ENCODE measurements at places on chromosomes 4 and X. TPM values are rescaled to one million over a fixed set of nuclear protein-coding genes. Genes with fewer than 3 reads are reported as not detected.

GRCh38 chr4:128141866-128142265 is 80.8 kb downstream of the LARP1B start:
- DNase-seq = no peak

The ARHGEF9 gene
- polyA plus RNA-seq = 37.8 TPM

GRCh38 chr4:4880492-4880891 is 21.0 kb downstream of the MSX1 start:
- DNase-seq = no peak

The NWD2 gene
- polyA plus RNA-seq = 0.11 TPM

The NDP gene
- polyA plus RNA-seq = 2.9 TPM

The ARHGAP36 gene
- 0.12 TPM for polyA plus RNA-seq

- no peak for DNase-seq
Measured at GRCh38 chrX:47831788-47832187, 4.9 kb upstream of the ZNF81 start.

GRCh38 chr4:105471566-105472176 is 2.2 kb downstream of the PPA2 start:
- DNase-seq = peak; percentile 71

- DNase-seq = no peak
Measured at GRCh38 chrX:9267415-9267814, 197.4 kb upstream of the TBL1X start.

DNA sequence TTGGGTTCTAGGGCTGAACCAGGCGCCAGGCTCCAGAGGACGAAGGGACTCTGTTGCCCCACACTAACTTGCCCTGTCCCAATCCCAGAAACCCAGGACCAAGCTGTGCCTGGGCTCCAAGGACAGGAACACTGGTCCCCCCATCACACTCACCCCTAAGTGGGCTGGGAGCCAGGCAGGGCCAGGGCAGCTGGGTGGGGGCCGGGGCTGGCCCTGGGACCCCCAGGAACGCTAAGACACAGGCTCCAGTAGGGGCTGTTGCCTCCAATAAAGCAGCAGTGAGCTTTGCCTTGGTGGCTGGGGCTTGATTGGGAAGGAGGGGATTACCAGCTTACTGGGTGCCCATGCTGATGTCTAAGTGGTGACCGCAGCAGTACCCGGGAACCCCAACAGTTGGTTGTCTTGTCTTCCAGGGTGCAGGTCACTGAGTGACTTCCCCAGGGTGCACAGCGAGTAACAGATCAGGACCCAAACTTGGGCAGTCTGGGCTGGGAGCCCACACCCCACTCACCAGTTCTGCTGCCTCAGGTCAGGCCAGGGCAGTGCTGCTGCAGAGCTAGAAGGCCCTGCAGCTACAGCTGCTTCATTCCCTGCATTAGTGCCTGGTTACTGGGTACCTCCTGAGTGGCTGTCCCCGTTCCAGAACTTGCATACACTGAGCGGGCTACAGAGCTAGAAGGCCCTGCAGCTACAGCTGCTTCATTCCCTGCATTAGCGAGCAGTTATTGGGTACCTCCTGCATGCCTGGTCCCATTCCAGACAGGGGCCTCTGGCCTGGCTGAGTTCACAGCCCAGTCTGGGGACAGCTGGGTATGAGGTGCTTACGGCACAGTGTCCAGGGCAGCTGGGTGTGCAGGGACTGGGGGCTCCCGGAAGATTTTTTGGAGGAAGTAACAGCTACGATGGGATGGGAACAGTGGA is 9.4 kb upstream of the ADD1 start:
- DNase-seq = no peak

The DSPP gene
- polyA plus RNA-seq = 0.03 TPM

The ABCE1 gene
- polyA plus RNA-seq = 82.5 TPM

The F9 gene
- not detected for polyA plus RNA-seq

- DNase-seq = no peak
Measured at GRCh38 chr4:17616283-17616682, 1.8 kb downstream of the MED28 start.

- no peak for DNase-seq
Measured at GRCh38 chrX:30610026-30610425, 32.5 kb upstream of the TASL start.

GRCh38 chr4:93143902-93144301 is 684.7 kb upstream of the ATOH1 start:
- no peak for DNase-seq

DNA sequence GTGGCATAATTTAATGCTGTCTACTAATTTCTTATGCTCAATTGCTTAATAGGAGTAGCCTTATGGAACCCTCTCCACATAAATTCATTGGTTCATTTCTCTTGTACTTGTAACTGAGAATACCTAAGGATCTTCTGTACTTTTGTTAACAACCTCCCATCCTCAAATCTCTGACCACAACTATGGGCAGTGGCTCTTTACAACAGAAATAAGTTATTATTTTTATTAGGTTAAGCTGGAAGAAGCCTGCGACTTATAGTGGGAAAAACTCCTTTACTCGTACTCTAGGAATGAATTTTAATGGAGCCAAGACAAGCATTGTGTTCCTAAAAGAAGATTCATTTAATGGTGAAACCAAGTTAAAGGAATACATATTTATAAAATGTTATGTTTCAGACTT is 337.1 kb upstream of the CTSO start:
- DNase-seq = no peak

DNA sequence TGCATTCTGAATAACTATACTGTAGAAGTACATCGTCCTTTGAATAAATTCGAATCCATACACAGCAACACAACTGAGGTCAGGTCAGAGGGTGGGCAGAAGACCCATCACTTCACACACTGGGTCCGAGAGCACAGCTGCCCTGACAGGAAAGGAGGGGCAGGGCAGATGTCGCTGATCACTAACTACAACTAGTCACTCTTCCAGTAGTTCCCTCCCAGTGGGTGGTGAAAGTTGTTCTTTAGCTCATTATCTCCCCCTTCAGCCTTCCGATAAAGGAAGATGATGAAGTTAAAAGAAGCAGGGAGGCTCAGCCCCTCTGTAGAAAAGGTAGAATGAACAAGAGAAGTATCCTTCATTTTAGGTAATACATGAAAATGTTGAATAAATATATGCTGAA is 278.9 kb downstream of the INPP4B start:
- DNase-seq = no peak

DNA sequence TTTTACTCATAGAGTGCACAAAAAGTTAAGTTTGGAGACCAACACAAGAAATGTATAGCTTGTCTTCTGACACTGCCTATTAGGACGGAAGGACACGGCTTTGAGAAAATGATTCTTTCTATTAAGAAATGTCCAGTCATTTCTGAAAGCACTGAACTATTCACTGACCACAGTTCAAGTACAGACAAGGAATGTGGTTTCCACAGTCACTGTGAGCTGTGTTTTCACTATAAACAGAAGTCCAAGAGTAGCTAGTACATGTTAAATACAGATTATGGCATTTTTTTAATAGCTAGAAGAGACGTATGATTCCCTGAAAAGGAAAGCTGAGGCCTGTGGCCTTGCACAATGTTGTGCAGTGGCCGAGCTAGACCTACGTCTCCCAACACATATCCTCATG is 115.1 kb upstream of the GPM6A start:
- no peak for DNase-seq

DNA sequence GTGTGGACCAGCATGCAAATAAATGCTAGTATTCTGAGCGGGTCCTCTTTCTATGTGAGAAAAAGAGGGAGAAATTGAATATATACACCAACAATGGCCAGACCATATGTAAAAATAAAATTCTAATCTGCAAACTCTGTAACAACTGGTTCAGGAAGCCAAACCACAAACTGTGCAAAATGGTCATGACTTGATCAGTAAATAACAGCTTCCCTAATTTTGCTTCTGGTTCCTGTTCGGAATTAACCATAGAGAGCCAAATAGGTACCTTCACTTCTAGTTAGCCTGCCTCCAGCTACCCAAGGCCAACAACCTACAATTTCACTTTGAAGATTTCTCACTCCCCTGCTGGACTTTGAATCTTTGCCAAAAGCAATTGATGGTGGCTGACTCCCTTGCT is 1313.2 kb downstream of the ADGRL3 start:
- no peak for DNase-seq

DNA sequence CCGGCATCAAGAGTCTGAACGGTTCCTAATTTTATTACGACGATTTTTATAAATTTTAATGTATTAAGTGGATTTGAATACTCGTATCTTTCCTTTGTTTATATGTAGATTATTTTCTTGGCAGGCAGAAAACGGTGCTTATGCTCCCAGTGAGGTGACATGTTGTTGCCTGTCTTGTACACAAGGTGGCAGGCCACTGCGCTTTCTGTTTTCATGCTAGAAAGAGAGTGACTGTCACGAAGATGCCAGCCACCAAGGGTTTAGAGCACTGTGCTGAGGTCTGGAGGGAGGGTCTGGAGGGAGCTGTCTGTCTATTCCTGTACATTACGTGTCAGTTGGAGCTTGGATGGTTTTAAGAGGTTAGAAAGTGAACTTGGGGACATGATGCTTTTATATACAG is 87.7 kb downstream of the SHROOM2 start:
- no peak for DNase-seq

DNA sequence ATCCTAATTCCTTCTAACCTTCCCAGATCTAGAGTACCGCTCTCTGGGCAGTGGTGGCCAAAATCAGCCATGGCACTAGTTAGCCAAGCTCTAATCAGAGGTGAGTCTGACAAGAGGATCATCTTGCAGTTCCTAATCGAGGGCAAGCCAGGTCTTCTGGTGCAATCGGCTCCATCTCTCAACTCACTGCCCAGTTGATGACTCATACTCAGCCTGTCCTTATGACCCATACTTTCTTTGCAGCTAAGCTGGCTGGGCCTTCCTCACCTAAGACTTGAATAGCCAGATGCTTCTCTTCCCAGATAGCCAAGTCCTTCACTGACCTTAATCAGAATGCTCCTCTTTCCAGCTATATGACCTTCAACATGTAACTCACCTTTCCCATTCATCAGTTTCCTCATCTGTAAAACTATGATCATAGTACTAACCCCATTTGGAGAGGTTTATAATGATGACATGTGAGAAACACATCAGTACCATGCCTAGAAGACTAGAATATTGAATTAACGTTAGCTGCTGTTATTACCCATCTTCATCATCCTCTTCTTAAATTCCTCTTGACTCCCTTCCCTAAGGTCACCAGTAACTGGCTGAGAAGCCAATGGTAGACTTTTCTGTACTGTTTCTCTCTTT is 57.1 kb downstream of the RELL1 start:
- no peak for DNase-seq

GRCh38 chrX:109714340-109714958 is 18.6 kb downstream of the ACSL4 start:
- DNase-seq = no peak

- DNase-seq = no peak
Measured at GRCh38 chr4:150600812-150601445, 19.0 kb downstream of the MAB21L2 start.

The HMGN5 gene
- polyA plus RNA-seq = 67.6 TPM

DNA sequence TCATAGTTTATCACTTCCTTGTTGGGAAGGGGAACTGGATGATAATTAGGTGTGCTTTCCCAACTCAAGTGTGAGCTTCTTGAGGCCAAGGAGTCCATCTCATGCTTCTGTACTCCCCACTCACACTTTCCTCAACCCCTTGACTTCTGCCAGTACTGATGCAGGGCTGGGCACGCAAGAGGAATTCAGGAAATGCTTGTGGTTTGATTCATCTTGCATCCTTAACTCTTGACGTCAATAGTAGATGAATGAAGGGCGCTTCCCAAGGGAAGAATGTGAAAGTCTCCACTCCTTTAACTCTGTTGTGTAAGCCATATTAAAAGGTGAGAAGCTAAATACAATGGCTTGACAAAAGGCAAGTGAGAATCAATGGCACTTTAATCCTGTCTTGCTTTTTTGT is 101.8 kb downstream of the AGTR2 start:
- DNase-seq = no peak

The MMRN1 gene
- 2.5 TPM for polyA plus RNA-seq

The CFAP299 gene
- 0.98 TPM for polyA plus RNA-seq

GRCh38 chr4:57110640-57111511 is 691 bp upstream of the IGFBP7 start:
- no peak for DNase-seq

DNA sequence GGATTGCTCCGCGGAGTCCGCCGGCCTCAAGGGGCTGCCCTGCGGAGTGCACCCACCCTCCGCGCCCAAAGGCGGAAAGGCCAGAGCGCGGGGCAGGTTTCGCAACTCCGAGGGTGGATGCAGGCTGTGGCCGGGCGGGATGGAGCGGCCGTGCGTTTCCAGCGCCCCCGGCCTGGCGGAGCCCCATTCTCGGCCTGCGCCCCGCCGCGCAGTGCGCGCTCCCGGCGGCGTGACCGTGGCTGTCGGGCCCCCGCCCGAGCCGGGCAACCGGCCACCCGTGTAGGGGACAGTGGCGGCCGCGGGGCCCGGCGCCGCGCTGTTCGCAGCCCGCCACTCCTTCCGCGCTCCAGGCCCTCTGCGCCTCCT is 331 bp downstream of the SETD7 start:
- DNase-seq = no peak

DNA sequence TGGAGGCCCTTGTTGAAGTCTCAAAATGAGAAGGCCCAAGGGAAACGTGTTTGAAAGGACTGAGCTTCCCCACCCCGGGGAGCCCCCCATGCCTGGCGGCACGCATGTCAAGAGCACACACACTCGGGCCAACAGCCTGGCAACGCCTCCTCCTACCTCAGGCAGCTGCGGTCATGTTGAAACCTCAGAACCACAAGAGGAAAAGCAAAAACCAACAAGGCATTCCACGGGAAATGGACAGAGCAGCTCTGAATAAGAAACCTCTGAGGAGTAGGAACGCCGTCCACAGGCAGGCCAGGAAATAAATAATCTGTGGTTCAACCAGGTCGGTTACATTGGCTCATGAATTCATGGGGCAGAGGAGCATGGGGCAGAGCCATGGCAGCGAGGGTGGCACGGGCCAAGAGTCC is 95.7 kb upstream of the AFAP1 start:
- DNase-seq = no peak

DNA sequence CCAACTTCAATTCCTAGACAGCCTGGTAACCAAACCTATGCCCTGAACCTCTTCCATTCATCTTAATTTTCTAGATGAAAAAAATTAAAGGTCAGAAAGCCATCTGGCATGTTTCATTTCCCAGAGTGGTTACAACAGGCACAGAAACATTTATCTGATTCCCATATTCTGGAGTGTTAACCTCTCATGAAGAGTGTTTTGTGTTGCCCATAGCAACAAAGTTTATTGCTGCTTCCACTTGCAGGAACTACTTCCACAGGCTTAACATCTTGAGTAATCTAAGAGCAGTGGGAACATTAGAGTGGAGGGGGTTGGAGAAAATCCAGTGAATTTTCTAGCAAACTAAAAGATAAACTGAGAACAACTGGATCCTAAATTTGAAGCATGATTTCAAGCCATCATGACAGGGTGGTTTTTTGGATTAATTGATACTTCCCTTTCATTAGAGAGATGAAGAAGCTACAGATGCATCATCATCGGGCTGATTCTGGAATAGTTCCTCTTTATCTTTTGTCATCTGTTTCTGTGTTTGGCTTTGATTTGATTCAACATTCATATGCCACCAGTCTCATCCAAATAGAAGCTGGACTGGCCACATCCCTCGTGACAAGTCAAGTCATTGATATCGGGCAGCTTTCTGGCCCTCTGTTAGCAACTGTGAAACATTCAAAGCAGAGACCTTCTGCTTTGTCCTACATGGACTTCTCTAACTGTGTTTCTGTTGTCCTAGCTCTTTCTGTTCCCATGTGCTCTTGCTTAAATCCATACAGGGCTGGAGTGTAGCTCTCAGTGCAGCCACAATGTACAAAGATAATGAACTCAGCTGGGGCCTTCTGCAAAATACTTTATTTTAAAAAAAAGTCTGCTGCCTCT is 167.3 kb downstream of the MID1IP1 start:
- no peak for DNase-seq
